ENCODE measurements at places on chromosomes 3 and 15.

GRCh38 chr15:39743611-39744010 lies 39.0 kb downstream of the FSIP1 start:
- no peak for DNase-seq

DNA sequence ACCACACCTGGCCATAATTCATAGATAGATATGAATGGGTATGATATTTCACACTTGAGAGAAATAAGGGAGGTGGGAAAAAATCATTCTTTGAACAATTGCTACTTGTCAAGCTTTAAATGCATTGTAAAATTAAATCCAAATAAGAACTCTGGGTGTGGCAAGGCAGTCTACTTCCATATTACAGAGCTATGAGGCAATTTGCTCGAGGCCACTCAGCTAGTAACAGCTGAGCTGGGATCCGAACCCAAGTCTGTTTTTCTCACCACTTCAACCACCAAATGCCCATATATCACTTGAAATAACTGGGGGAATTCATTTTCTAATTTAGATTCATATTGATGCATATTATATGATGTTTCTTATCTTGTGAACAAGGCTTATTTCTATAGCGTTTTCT lies 482.2 kb upstream of the ADAMTS9 start:
- no peak for DNase-seq

GRCh38 chr3:71304684-71305083 lies 278.8 kb downstream of the FOXP1 start:
- DNase-seq = no peak

- no peak for DNase-seq
Measured at GRCh38 chr15:77093436-77093835, 22.5 kb upstream of the TSPAN3 start.

GRCh38 chr3:72154391-72155335 lies 369.7 kb upstream of the PROK2 start:
- no peak for DNase-seq

GRCh38 chr15:63522225-63522578 lies 17.8 kb downstream of the USP3 start:
- no peak for DNase-seq

DNA sequence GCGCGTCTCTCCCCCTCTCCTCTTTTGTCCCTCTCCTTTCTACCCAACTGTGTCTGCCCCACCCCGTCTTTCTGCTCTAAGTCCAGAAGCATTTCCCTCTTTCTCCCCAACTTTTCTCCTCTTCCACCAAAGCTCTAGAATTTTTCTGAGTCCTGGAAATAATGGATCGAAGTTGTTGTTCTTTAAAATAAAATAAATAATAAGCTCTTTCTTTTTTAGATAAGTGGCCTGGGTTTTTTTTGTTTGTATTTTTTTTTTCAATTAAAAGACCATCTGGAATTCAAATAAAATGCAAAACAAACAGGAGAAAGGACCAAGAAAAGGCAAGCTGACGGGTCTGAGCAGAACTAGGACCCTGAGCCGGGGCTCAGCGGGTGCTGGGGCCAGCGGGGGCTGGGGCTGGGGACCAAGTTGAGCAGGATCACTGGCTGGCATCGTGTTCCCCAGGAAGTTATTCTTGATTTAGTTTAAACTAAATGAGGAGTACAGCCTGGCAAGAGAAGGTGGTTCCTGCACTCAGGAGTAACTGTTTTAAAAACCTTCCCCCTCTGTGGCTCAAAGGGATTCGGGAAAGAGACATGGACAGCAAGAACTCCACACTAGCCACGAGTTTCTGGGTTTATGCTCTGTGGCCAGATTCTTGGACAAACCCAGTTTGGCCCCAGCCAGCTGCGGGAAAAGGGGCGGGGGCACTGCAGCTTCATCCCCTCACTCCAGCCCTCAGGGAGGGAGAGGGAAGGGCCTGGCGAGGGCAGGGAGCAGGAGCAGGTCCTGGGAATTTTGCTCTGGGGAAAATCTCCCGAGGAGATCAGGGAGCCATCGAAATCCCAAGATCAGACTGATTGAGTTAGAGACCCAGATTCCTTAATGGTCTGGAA lies 8.4 kb downstream of the GATA2 start:
- DNase-seq = no peak

- DNase-seq = no peak
Measured at GRCh38 chr3:124767264-124767663, 37.0 kb downstream of the UMPS start.

DNA sequence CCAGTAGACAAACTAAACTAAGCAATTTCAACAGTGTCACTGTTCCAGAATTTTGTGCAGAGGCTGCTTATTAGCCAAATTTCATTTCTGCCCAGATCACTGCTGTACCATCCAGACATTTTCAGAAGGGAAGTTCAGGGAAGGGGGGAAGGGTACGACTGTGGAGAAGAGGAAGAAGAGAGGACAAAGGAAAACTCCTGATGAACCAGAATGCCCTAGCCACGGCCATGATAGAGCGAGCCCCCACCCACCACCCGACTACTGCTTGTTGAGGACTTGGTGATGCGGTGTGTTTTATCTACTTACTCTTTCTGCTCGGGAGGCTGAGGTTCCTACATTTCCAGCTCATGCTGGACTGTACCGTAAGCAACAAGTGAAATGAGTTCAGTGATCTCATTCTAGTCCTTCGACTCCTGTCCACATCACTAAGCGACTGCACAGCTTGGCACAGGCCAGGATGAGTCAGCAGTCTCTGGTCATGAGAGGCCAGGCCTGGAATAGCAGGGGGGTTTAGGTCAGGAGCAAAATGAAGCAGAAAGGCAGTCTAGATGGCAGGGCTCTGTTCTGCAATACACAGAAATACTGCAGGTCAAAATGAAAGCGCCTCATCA lies 330.8 kb downstream of the TIGIT start:
- DNase-seq = no peak

DNA sequence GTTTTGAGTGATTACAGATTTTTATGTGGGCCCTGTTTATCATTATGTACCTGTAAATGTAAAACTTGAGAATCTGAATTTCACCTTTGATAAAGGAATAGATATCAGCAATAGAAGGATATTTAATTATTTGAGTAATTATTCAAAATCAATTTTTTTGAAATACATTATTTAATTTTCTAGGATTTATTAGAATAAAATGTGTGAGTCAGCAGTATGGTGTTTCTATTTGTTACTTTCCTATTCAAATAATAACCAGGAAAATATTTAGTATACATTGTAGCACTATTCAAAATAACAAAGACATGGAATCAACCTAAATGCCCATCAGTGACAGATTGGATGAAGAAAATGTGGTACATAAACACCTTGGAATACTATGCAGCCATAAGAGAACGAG lies 22.1 kb downstream of the CAPN7 start:
- DNase-seq = no peak

- no peak for DNase-seq
Measured at GRCh38 chr3:194114123-194114522, 21.8 kb upstream of the HES1 start.

DNA sequence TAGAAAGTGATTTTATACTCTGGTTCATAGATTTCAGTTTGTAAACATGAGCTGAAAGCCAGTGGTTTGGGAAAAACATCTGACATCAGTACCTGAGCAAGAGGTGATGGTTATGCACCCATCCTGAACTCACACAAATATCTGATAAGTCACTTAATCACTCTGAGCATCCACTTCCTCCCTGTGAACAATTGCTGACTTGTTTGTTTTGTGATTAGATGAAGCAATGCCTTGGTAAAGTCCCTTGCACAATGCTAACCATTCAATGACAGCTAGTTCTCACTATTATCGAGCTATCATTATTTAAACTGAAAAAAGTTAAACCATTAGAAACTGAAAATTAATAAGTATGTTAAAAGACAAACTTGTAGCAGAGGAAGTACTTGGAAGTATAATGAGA lies 303.0 kb downstream of the PLOD2 start:
- DNase-seq = no peak

- DNase-seq = no peak
Measured at GRCh38 chr3:25781145-25781757, 2.0 kb downstream of the NGLY1 start.

Measured in NCI-H1930 (cell line).